Fibroblast of skin of right quadriceps (primary cell): ENCODE measurements at places on chromosomes 1 and 21.
A peak's percentile ranks its signal among the peaks of the same experiment; 100 is the strongest.

GRCh38 chr1:32394890-32395432 is 720 bp upstream of the BSDC1 start:
- no peak for DNase-seq

- DNase-seq = no peak
Measured at GRCh38 chr1:201841265-201841912, 12.4 kb downstream of the IPO9 start.

DNA sequence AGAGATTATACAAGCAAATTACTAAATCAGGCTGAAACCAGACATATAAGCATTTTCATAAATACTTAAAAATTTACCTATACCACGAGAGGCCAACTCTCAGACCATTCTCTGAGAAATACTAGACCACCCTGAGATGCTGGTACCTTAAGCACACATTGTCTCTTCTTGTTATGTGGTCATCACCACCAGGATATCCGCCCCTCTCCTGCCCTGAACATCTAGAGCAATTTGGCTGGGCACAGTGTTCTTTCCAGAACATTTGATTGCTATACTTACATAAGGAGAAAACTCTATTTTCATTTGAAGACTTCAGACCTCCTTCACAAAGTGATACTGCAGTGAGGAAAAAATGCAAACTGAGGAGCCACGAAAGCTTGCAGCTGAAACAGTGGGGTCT is 36.2 kb upstream of the DUSP10 start:
- DNase-seq = no peak

- DNase-seq = no peak
Measured at GRCh38 chr1:66599899-66600737, 66.2 kb downstream of the SGIP1 start.

DNA sequence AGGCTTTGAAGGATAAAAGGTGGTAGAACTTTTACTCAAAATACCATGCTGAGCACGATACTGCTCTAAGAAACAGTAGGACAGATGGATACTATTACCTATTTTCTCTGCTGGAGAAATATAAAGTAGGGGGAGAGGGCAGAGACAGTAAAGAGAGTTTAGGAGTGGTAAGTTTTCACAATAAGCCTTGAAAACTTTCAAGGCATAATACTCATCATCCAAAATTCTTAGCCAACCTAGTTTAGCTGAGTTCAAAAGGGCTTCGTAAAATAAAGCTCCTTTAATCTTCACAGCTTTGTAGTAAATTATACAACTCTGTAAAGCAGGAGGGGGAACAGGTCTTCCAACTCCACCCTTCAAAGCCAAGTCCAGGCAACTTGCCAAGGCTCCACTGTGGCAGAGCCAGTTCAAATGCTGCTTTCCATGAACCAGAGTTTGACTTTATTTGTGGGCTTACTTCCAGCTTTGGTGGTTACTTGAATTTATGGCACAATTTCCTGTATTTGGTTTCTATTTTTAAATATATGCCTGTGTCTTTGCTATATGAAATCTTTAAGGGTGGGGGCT is 15.5 kb downstream of the TEX38 start:
- DNase-seq = peak; percentile 86

DNA sequence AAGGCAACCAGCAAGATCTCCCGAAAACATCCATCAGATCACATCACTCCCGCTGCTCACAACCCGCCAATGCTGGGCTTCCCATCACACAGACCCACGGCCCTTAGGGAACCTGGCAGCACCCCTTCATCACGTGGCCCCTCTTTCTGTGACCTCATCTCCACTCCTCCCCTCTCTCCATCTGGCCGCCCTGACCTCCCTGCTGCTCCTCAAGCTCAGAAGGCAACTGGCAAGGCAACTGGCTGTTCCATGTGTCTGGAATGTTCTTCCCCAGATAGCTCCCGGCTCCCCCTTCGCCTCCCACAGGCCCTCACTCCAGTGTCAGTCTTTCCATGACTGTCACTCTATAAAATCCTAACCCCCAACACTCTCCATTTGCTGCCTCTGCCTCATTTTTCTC is 113.0 kb upstream of the ERG start:
- no peak for DNase-seq

DNA sequence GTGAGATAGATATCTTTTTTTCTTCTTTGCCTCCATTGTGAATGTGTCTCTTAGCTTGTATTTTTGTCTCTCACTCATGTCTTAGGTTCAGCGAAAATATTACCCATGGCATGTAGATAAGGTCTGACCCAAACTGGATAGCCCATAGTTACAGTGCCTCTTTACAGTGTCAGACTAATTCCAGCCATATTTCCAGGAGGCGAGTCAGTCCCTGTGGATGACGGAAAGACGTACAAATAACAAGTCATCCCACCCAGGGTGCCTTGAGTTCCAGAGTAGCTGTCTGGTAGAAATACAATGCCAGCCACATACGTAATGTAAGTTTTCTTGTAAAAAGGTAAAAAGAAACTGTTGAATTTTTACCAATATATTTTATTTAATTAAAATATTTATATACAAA is 157.3 kb downstream of the ZNF281 start:
- DNase-seq = peak; percentile 74

DNA sequence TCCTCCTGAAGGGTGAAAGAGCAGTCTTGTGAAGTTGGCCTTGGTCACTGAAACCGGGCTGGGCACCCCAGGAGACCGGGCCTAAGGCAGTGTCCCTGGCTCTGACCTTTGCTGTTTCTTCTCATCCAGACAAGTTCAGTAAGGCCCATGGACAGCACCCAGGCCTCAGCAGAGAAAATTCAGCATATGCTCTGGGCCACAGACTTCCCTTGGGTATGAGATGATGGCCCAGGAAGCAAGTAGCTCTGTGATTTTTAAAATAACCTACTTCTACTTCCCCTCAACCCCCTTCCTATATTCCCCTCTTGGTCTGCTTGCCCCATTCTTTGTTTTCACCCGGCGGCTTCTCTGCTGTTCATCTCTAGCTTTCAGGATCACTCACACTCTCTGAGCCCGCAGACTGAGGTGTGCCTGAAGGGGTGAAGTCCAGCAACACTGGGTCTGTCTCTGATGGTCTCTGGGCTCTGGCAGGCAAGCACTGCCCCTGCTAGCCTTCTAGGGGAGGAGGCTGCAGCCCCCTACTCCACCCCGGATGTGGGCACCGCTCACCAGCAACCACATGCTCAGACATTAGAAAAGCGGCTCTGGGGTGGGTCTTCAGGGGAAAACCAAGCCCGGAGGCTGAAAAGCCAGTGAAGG is 2.9 kb upstream of the GPR25 start:
- DNase-seq = no peak

- no peak for DNase-seq
Measured at GRCh38 chr21:34826836-34827235, 158.0 kb downstream of the CLIC6 start.

- no peak for DNase-seq
Measured at GRCh38 chr1:54160351-54160750, 7.6 kb upstream of the CDCP2 start.

GRCh38 chr1:50930193-50930592 is 29.9 kb downstream of the FAF1 start:
- DNase-seq = no peak

DNA sequence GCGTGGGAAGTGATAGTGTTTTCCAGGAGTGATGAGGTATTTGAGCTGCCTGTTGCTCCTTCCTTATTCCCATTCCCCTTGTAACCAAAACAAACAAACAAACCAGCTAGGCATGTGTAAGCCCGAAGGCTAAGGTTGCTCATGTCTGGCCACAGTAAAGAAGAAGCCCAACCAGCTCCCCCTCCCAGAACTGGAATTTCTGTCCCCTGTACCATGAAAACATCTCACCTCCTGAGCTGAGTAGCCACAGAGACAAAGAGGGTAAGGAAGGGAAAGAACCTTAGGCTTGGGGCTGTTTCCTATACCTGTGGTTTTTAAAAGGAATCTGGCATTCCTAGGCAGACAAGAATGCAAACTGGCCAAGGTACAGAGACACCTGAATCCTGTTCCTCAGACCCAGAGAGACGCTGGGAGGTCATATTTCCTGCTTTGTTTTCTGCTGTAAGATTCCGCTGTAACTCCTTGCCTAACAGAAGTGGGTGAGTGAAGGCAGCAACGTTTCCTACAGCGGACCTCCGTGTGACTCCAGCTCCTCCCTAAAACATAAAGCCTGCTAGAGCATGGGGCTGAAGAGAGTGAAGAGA is 41.7 kb upstream of the RAB4A start:
- no peak for DNase-seq

DNA sequence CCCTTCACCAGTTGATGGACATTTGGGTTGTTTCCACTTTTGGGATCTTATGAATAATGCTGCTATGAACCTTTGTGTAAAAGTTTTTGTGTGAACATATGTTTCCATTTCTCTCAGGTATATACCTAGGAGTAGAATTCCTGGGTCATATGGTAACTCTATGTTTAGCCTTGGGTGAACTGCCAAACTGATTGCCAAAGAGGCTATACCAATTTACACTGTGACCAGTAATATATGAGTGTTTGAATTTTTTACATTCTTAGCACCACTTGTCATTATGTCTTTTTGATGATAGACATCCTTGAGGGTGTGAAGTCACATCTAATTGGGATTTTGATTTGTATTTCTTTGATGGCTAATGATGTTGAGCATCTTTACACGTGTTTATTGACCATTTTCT is 290.1 kb downstream of the DUSP10 start:
- DNase-seq = peak; percentile 27

DNA sequence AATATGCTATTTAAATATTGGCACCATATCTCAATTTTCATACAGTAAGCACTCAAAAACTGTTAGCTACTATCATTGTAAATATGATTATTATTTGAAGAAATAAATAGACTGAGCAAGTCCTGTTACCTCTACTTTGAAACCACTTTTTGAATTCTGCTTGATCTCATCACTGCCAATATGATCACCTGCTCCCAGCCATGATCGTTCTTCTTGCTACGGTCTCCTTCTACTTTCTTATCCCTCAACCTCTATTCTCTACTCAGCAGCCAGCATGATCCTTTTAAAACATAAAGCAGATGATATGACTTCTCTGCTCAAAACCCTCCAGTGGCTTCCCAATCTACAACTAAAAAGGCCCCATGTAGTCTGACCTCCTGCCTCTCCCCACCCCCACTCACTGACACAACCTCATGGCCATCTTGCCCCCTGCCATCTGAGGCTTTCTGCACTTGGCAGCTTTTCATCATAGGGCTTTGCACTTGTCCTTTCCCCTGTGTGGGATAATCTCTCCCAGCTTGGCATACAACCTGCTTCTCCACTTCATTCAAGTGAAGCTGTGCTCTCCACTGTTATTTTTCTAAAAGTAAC is 27.2 kb downstream of the CD34 start:
- no peak for DNase-seq

GRCh38 chr1:113809670-113810602 is 2.3 kb downstream of the RSBN1 start:
- peak; percentile 11 for DNase-seq

- no peak for DNase-seq
Measured at GRCh38 chr1:73517603-73518191, 680.3 kb downstream of the LRRIQ3 start.

- no peak for DNase-seq
Measured at GRCh38 chr1:228037401-228038386, 30.9 kb downstream of the WNT3A start.

- no peak for DNase-seq
Measured at GRCh38 chr1:53539226-53539625, 80.0 kb downstream of the DMRTB1 start.

DNA sequence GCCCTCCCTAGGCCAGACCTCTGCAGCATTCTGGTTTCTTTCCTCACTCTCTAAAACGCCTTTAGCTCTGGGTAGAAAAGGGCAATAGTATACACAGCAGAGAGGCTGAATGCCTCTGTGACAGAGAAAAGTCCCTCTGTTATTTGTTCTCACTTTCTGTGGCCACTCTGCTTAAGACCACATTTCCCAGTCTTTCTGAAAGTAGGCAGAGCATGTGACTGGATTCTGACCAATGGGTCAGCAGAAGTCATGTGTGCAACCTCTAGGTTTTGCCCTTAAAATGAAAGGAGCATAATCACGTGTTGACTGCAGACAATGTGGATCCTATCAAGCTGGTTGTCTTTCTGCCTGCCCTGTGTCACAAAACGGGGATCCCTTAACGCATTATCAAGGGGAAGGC is 79.7 kb upstream of the MARK1 start:
- DNase-seq = no peak

DNA sequence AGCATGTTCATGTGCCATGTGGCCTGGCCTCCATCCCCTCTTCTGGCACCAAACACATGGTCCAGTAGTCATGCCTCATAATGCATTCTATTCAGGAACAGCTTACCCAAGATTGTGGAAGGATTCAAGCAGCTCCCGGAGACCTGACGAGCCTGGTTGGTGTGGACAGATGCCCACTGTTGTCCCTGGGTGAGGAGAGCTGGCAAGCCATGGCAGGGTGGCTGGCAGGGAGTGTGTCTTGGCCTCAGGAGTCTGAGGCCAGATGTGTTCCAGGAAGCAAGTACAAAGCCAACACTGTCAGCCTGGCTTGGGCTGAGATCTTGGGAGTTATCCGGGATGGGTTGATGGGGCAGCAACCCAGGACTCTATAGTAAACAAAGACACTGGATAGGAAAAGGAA is 7.3 kb upstream of the FABP3 start:
- DNase-seq = no peak

- DNase-seq = no peak
Measured at GRCh38 chr1:109304226-109304920, 2.4 kb downstream of the MYBPHL start.

DNA sequence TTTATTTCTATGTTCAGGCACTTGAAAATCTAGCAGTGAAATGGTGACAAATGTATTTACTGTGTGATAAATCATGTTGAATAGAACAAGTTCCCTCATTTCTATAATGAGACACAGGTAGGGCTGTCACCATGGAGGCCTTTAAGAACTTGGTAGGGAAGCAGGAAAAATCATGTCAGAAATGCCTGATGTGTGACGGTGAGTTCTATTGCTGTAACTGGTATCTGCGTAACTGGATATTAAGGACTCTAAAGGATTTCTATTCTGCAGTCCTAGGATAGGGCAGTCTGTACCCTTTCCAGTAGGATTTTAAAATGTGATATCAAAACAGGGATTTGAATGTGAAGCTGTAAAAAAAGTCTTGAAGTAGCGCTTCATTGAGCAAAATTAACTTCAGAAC is 15.5 kb downstream of the ACTN2 start:
- DNase-seq = no peak

DNA sequence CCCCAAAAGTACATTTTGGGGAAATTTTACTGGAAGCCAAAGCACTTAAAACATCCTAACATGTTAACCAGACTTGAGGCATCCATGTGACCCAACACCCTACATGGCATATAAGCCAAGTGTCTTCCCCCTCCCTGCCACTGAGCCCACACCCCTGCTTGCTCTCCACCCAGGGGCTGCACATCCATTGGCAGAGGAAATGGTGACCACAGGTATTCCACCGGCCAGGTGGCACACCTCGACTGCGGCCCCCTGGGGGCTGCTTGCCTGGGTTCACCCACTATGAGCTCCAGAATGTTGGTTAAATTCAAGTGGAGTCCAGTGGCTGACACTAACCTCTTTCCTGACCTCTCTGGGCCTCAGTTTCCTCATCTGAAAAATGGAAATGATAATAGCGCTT is 64.4 kb upstream of the FAM20B start:
- DNase-seq = no peak

GRCh38 chr1:16009030-16009460 is 5.0 kb downstream of the SRARP start:
- DNase-seq = peak; percentile 67

GRCh38 chr1:206703661-206704060 is 19.0 kb downstream of the MAPKAPK2 start:
- DNase-seq = peak; percentile 42

GRCh38 chr1:14567056-14567455 is 31.4 kb upstream of the KAZN start:
- no peak for DNase-seq

GRCh38 chr1:36083635-36084496 is at the start of gene TEKT2:
TSS of gene TEKT2 (plus strand) at chr1:36084094. CDS start at chr1:36084922, 828 bp downstream.
- DNase-seq = peak; percentile 53

GRCh38 chr1:26391450-26391849 is 18.9 kb upstream of the ZNF683 start:
- peak; percentile 56 for DNase-seq
